CD4-positive, CD25-positive, alpha-beta regulatory T cell (primary cell): ENCODE measurements at places on chromosomes 7 and 10. TPM values are rescaled to one million over a fixed set of nuclear protein-coding genes. Genes with fewer than 3 reads are reported as not detected.

- no peak for DNase-seq
- peaks cover 30% of the 10 kb centered on the region for H3K4me1 ChIP-seq
- H3K4me3 ChIP-seq = peak overlapping the region; percentile 48
- H3K27ac ChIP-seq = peak overlapping the region; percentile 41
Observed at GRCh38 chr7:37315772-37316715, 132.6 kb downstream of the ELMO1 start.

Gene DIP2C
- 0.54 TPM for polyA plus RNA-seq

DNA sequence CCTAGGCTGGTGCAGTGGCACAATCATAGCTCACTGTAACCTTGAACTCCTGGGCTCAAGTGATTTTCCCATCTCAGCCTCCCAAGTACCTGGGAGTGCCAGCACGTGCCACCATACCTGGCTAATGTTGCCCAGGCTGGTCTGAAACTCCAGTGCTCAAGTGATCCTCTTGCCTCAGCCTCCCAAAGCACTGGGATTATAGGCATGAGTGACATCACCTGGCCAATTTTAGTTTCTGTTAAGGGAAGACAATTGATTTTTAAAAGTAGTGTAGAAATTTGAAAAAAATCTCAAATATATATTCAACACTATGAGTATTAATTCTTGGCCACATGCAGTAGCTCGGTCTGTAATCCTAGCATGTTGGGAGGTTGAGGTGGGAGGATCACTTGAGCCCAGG is 121.9 kb upstream of the RHEB start:
- DNase-seq = no peak
- H3K4me1 ChIP-seq = no peaks in the 10 kb centered on the region
- no peaks in the 10 kb centered on the region for H3K36me3 ChIP-seq
- no peak overlapping the region for H3K27ac ChIP-seq
- no peak overlapping the region for H3K4me3 ChIP-seq

GRCh38 chr7:50667338-50667737 is 102.1 kb upstream of the DDC start:
- DNase-seq = no peak
- H3K27ac ChIP-seq = no peak overlapping the region
- H3K4me3 ChIP-seq = no peak overlapping the region
- H3K36me3 ChIP-seq = no peaks in the 10 kb centered on the region
- peaks cover 24% of the 10 kb centered on the region for H3K4me1 ChIP-seq
- H3K27me3 ChIP-seq = peaks cover 4% of the 10 kb centered on the region

- no peaks in the 10 kb centered on the region for H3K27me3 ChIP-seq
- no peaks in the 10 kb centered on the region for H3K4me1 ChIP-seq
- no peak for DNase-seq
- no peak overlapping the region for H3K27ac ChIP-seq
Observed at GRCh38 chr7:51950813-51951212, 634.2 kb upstream of the COBL start.

- H3K4me1 ChIP-seq = no peaks in the 10 kb centered on the region
- no peaks in the 10 kb centered on the region for H3K36me3 ChIP-seq
- no peak overlapping the region for H3K27ac ChIP-seq
- DNase-seq = no peak
- H3K27me3 ChIP-seq = no peaks in the 10 kb centered on the region
- H3K4me3 ChIP-seq = no peak overlapping the region
Observed at GRCh38 chr10:95406651-95407280, 116.0 kb upstream of the PDLIM1 start.

DNA sequence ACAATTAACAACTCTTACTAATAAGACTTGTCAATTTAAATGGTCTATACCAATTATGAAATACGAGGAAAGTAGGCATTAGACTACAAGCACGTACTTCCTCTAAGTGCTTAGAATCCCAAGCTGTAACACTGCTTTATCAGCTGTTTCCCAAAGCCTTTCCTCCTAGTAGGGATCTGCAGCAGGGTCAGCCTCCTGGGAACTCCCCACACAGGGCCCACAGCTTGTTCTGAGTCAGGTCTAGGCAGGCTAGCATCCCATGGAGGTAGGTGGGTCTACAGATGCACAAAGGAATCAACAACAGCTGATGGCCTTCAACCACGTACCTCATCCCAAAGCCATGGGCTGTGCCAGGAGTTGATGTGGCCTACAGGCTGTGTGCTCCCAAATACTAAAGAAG is 14.7 kb downstream of the MMS19 start:
- no peaks in the 10 kb centered on the region for H3K27me3 ChIP-seq
- DNase-seq = no peak
- H3K27ac ChIP-seq = no peak overlapping the region
- peaks cover 49% of the 10 kb centered on the region for H3K36me3 ChIP-seq
- H3K4me3 ChIP-seq = no peak overlapping the region

Gene ANKRD61
- polyA plus RNA-seq = 0.32 TPM

GRCh38 chr10:131230641-131231322 is 80.7 kb downstream of the TCERG1L start:
- H3K27ac ChIP-seq = no peak overlapping the region
- no peaks in the 10 kb centered on the region for H3K4me1 ChIP-seq
- no peak for DNase-seq
- H3K4me3 ChIP-seq = no peak overlapping the region
- no peaks in the 10 kb centered on the region for H3K27me3 ChIP-seq
- no peaks in the 10 kb centered on the region for H3K36me3 ChIP-seq

- H3K4me1 ChIP-seq = no peaks in the 10 kb centered on the region
- DNase-seq = no peak
Observed at GRCh38 chr7:41315764-41316163, 387.1 kb downstream of the INHBA start.

- no peak overlapping the region for H3K27ac ChIP-seq
- H3K27me3 ChIP-seq = no peaks in the 10 kb centered on the region
- no peaks in the 10 kb centered on the region for H3K4me1 ChIP-seq
Observed at GRCh38 chr7:143811-144453, 48.4 kb upstream of the FAM20C start.

Gene LRRC18
- not detected for polyA plus RNA-seq

- no peak for DNase-seq
- H3K4me1 ChIP-seq = no peaks in the 10 kb centered on the region
- no peaks in the 10 kb centered on the region for H3K27me3 ChIP-seq
- no peak overlapping the region for H3K27ac ChIP-seq
- H3K4me3 ChIP-seq = no peak overlapping the region
Observed at GRCh38 chr10:1654811-1655356, 82.4 kb downstream of the ADARB2 start.

DNA sequence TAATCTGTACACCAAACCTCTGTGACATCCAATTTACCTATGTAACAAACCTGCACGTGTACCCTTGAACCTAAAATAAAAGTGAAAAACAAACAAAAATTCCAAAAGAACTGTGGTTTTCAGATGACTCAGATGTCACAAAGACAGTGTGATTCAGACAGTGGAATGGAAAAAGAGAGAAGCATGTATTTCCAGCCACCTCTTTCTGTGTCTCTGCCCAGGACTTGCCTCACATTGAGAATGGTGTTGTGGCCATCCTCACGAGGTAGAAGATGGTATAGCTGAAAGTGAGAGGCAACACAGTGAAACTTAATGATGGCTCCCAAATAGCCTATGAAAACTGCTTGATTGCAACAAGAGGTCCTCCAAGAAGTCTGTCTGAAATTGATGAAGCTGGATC is 78.0 kb downstream of the ARL5B start:
- H3K27me3 ChIP-seq = no peaks in the 10 kb centered on the region
- no peak overlapping the region for H3K27ac ChIP-seq
- no peak overlapping the region for H3K4me3 ChIP-seq
- no peaks in the 10 kb centered on the region for H3K36me3 ChIP-seq
- DNase-seq = no peak

GRCh38 chr10:4067531-4067930 is 282.5 kb upstream of the KLF6 start:
- no peak overlapping the region for H3K27ac ChIP-seq
- H3K27me3 ChIP-seq = no peaks in the 10 kb centered on the region
- no peaks in the 10 kb centered on the region for H3K36me3 ChIP-seq
- no peak overlapping the region for H3K4me3 ChIP-seq

DNA sequence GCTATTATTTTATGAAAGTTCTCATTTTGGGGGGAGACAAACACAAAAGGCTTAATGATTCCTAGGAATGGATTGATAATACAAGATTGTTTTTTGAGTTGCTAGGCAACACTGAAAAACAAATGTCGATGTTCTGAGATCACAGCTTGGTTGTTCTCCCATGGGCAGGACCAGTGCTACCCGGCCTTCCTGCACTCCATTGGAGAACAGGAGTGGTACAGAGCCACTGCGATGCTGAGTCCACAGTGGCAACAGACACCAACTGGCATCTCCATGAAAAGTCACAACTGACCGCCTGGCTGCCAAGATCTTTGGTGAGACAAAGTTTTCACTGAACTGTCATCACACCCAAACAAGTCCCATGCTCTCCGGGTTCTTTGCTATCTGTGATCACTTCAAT is 68.9 kb upstream of the NMT2 start:
- no peaks in the 10 kb centered on the region for H3K27me3 ChIP-seq
- H3K4me1 ChIP-seq = no peaks in the 10 kb centered on the region
- H3K36me3 ChIP-seq = no peaks in the 10 kb centered on the region
- H3K4me3 ChIP-seq = no peak overlapping the region

DNA sequence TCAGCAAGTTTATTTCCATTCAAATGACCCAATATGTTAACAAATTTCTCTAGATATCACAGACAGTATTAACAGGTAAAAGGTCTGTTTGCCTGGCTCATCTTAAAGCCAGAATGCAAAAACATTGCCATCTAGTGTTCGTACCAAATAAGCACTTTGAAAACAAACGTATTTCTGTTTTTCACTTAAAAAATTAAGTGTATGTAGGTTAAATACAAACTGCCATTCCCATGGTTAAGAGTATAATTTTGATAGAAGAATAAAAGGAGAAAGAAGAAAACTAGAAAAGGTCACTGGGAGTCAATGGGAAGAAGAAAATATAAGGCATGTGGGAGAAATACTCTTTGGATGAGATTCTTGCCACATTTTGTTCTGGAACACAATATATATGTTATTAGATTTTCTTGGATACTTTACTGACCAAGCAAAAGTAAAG is 51.0 kb downstream of the ORC5 start:
- peak; percentile 17 for DNase-seq
- H3K4me1 ChIP-seq = no peaks in the 10 kb centered on the region
- H3K27ac ChIP-seq = no peak overlapping the region

GRCh38 chr10:126017961-126018560 is 121.7 kb downstream of the FANK1 start:
- H3K36me3 ChIP-seq = peaks cover 34% of the 10 kb centered on the region
- H3K4me3 ChIP-seq = no peak overlapping the region
- H3K27me3 ChIP-seq = no peaks in the 10 kb centered on the region
- DNase-seq = no peak
- H3K27ac ChIP-seq = no peak overlapping the region

DNA sequence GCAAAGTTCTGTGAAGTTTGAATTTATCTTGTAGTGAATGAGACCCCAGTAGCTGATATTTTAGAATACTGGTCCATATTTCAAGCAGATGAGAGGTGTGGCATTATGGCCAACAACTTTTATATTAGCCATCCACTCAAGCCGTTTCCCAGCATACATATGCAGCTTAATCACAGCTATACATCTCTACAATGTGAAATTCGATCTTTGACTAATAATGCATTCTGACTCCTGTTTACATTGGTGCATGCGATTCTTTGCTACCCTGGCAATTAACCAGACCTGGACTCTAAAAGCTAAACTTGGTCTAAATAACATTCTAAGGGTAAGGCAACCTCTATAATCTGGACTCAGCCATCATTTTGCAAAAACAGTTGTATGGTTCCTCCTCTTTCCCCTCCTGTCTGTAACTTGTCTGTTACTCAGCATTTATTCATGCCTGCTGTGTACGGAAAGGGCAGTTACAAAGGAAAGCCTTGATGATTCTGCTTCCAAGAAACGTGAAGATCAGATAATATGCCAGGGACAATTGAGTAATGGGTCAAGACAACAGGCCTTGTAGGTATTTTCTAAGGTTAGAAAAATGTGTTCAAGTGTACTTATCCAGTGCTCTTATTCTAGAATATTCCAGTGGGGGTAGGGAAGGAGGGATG is 50.6 kb downstream of the PNLIPRP2 start:
- H3K4me3 ChIP-seq = no peak overlapping the region
- H3K36me3 ChIP-seq = no peaks in the 10 kb centered on the region
- no peak overlapping the region for H3K27ac ChIP-seq
- H3K4me1 ChIP-seq = no peaks in the 10 kb centered on the region
- no peak for DNase-seq

Gene RAMP3
- polyA plus RNA-seq = not detected

- peaks cover 3% of the 10 kb centered on the region for H3K36me3 ChIP-seq
- no peaks in the 10 kb centered on the region for H3K4me1 ChIP-seq
- no peak overlapping the region for H3K4me3 ChIP-seq
- DNase-seq = no peak
Observed at GRCh38 chr10:49164559-49165188, 23.5 kb downstream of the TMEM273 start.

DNA sequence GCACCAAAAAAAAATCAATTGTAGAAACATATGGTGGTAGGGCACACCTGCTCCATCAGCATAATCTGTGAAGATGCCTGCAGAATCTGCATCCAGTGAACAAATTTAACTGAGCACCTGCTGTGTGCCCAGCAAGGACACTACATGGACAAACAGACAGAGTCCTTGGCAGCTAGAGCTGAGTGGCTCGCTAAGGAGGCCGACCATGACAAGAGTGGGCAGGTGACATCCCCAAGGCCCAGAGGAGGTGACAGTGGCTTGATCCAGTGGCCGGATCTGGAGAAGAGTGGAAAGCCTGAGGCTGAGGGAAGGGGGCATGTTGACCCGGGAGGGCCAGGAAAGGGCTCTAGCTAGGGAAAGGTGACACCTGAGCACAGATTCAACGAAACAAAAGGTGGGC is 68.1 kb downstream of the MAD1L1 start:
- no peaks in the 10 kb centered on the region for H3K36me3 ChIP-seq
- DNase-seq = no peak
- no peak overlapping the region for H3K4me3 ChIP-seq
- no peaks in the 10 kb centered on the region for H3K27me3 ChIP-seq
- H3K4me1 ChIP-seq = no peaks in the 10 kb centered on the region

DNA sequence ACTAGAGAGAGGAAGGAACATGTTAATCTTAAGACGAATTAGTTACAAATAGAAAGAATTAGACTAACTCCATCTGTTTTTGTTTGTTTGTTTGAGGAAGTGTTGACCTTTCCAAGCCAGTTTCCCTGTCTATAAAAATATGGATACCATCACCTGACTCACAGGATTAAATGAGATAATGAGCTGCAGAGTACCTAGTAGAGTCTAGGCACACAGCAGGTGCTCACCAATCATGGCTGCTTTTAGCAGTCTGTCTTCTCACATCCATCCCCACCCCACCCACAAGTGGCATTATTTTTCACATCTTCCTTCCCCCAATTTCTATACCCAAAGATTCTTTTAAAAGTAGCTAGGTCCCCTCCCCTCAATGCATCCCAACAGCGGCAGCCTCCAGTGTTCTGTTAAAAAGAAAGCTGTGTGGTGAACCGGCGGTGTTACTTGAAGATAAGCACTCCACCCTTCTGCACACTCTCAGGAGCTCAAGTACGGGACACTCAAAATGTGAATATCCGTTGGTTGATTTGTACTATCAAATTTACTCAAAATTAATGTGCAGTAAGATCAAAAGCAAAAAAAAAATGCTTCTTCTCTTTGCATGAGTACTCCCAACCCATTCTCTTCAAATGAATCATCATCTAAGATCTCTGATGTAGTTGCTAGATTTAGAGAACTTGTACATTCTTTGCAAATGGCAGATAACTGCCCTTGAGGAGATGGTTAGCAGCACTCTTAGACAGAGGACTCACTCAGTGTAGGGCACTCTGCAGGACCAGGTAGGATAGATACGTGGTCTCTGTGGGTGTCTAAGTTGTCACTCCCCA is 145.4 kb upstream of the ASAH2 start:
- DNase-seq = peak; percentile 80
- no peaks in the 10 kb centered on the region for H3K36me3 ChIP-seq
- H3K27me3 ChIP-seq = no peaks in the 10 kb centered on the region

Gene FANK1
- 21.1 TPM for polyA plus RNA-seq
